ENCODE measurements at places on chromosomes 12 and 14. TPM values are rescaled to one million over a fixed set of nuclear protein-coding genes. Genes with fewer than 3 reads are reported as not detected.

SMAGP gene
- total RNA-seq = 64.1 TPM

- no peak for DNase-seq
Observed at GRCh38 chr12:111327474-111327873, 41.4 kb downstream of the PHETA1 start.

DNA sequence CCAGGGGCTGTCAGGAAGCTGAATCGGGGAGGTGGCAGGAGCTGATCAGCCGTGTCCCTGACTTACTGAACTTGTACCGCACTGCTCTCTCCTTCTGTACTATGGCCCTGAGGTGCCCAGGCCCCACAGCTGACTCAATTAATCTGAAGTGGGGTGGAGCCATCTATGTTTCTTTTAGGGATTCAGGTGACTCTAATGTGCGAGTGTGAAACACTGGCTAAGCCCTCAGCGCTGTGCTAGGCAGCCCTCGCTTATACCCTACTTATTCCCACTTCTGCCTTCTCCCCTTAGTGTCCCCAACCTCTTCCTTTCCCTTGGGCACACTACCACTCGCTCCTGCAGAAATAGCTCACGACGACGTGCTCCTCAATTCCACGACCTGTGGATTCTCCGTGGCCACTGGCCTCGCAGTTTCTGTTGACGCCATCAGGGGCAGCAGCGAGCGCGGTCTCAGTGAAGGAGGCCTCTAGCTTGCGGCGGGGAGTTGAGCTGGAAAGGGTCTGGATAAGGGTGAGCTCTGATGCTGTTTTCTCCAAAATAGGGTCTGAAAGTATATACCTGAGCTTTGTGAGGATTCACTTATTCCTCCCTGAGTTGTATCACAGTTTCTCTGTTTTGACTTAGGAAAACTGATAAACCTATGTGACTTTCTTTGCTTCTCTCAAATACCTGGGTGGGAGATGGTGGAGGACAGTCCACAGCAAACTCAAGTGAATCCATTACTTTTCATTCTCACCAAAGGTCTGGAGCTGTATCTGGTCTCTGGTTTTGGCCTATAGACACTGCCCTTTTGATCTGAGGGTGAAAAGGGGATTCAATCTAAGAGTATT lies 167.6 kb downstream of the SLC41A2 start:
- DNase-seq = peak; percentile 28

PDE3A gene
- 19.6 TPM for total RNA-seq

GRCh38 chr12:63424671-63425070 lies 243.6 kb downstream of the DPY19L2 start:
- DNase-seq = no peak

INSM2 gene
- not detected for total RNA-seq

DNA sequence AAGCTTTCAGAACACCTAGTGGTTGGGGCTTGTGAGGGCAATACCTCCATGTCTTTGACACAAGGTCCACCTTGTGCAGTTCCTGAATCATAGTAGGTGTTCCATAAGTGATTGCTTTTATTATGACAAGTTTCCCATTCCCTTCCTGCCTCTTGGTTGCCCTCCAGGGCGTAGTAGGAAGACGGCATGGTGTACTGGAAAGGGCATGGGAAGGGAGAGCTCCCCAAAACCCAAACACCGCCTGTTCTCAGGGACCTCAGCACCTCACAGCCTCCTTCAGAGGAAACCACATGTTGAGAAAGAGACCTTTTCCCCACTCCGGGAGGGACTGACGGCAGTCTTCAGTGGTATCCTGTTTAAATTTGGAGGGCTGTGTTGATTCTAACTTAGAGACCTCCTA lies 21.1 kb downstream of the EVL start:
- DNase-seq = no peak

DNA sequence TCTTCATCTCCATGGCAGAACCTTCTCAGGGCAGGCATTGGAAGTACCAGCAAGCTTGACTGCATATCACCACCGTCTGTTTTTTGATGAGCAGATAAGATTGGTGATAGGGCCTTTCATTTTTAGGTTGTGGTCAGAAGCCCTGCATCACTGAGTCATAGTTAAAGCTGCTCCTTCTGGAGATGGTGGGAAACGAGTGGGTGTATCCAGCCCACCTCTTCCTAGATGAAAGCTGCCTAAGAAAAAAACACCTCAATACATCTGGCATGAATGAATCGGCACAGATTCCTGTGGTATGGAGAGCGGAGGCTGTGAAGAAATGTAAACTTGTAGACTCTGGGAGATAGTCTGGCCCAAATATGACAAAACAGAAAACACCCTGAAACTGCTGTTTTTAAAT lies 248.7 kb upstream of the EGLN3 start:
- no peak for DNase-seq

DNA sequence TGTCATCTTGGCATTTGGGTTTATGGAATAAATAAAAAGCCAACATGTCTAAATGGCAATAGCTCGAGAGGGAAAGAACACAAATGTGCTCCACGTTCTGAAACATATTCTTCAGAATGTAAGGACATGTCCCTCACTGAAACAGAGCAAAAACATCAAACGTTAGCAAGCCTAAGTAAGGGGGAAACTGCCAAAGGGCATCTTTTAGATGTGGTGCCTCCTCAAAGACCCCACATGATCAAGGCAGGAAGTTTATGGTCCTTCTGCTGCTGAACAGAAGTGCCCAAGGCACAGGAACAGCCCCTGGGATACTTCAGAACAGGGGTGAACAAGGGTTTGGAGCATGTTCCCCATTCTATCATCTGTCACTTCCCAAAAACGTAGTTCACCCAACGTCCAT lies 227.0 kb downstream of the ANO2 start:
- DNase-seq = no peak

DACT1 gene
- not detected for total RNA-seq

GRCh38 chr12:82688596-82688995 lies 1.9 kb downstream of the TMTC2 start:
- no peak for DNase-seq

DNA sequence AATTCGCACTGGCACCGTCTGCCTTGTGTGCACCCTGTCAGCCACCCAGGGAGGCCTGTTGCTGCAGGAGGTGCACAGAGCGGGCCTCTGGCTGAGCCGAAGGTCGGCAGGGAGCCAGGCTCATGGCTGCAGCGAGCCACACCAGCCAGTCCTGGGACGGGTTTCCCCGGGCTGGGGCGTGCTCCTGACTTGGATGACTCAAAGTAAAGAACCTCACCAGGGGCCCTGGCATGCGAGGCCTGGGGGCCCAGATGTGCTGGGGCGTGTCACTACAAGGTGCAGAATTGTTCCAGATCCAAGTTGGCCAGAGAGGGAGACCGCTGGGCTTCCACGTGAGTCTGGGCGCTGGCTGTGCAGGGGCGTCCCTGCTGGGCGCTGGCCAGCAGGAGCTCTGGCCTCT lies 34.5 kb downstream of the FBRSL1 start:
- DNase-seq = peak; percentile 98

- DNase-seq = peak; percentile 64
Observed at GRCh38 chr12:3304436-3305165, 186.4 kb upstream of the PRMT8 start.

DNA sequence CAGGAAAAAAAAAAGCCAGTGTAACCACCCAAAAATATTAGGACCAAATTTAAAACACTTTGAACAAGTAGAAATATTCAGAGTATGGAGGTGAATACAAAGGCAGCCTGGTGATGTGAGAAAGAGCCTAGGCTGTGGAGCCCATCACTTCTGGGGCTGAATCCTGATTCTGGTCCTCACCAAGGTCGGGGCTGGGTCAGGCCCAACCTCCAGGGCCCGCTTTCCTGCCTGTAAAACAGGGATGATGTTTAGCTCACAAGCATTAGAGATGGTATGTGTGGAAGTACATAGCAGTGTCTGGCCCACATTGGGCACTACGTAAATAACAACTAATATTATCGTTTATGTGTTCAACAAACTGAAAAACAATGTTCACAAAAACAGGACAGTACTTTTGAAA lies 7.8 kb upstream of the CAMKK2 start:
- DNase-seq = no peak

DNA sequence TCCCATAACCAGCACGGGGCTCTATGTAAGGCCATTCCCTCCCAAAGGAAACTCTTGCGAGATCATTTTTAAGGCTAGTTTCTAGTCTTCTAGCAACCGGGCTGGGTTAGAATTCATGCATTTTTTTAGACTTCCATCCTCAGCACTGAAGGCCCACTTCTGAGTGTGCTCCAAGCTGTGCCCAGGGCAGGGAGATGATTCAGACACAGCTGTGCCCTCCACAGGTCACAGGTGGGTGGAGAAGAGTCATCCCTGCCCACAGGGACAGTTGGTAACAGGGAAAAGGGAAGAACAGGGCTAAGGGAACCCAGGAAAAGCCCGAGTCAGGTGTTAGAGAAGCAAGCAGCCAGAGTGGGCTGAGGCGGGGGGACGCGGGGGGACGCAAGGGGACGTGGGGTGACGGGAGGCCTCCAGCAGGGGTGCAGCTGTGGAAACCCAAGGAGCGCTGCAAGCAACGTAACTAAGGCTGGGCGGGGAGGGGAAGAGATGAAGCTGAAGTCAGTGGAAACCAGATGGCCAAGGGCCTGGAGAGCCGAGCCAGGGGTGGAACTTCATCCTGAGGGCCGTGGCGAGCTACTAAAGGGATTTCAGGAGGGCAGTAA lies 27.2 kb upstream of the PPP2R5C start:
- no peak for DNase-seq

DNA sequence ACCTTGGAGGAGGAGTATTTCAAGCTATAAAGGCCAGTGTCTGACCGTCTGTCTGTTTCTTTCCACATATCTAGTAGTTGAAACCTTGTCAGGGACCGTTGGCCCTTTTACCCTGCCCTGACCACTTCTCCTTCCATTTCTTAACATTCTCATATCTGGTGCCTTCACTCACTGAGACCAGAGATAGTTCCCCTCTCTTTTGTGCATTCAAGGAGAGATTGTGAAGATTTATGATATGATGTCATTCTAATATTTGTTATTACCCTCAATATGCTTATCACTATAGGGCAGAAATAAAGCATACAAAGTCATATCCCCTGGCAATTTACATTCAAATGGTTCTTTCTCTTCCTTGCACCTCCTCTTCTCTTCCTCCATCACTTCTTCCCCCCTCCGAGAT lies 83.3 kb downstream of the PLXNC1 start:
- no peak for DNase-seq

DNA sequence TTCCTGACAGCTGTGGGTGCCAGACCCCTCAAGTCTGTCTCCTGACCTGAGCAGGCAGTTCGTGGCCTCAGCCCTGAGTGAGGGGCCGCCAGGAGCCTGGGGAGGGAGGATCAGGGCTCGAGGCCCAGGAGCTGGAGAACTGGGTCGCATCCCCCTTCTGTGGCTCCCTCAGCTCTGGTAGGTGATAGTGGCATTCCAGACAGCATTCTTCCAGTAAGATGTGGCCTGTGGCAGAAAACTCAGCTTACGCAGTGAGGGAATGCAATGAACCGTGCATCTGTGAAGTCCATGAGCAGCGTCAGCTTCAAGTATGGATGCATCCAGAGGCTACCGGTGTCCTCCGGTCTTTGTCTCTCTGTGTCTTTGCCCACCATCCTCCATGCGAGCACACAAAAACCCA lies 28.4 kb upstream of the FBRSL1 start:
- DNase-seq = no peak

GRCh38 chr12:132818562-132818961 lies 10.1 kb downstream of the GOLGA3 start:
- no peak for DNase-seq

TMEM63C gene
- total RNA-seq = 2.1 TPM

GRCh38 chr12:91133871-91134270 lies 22.6 kb upstream of the LUM start:
- DNase-seq = no peak

- no peak for DNase-seq
Observed at GRCh38 chr12:121807642-121808347, 4.0 kb downstream of the SETD1B start.

GRCh38 chr12:114655934-114656749 lies 27.8 kb downstream of the TBX3 start:
- no peak for DNase-seq

VWF gene
- not detected for total RNA-seq

ESRRB gene
- total RNA-seq = 0.27 TPM

- no peak for DNase-seq
Observed at GRCh38 chr12:47449797-47450196, 256.0 kb downstream of the RPAP3 start.

- DNase-seq = no peak
Observed at GRCh38 chr12:123076604-123077297, 74.1 kb downstream of the PITPNM2 start.

DNA sequence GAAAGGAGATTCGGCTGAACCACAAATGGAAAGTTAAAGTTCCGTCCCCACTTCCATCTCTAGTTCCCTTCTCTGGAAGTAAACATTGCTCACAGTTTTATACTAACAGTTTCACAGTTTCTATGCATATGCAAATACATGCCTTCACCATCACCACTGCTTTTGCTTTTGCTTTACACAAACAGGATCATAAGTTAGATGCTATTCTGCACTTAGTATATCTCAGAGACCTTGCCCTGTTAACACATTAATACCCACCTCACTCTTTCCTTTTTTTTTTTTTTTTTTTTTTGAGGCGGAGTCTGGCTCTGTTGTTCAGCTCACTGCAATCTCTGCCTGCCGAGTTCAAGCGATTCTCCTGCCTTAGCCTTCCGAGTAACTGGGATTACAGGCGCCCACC lies 890 bp downstream of the TEP1 start:
- DNase-seq = no peak

NYNRIN gene
- total RNA-seq = 8.4 TPM

- DNase-seq = peak; percentile 96
Observed at GRCh38 chr12:110449799-110450497, at the start of gene ARPC3. Gene ARPC3, minus strand, starts transcription at chr12:110450337. Its CDS starts 77 bp downstream, at chr12:110450260.

- no peak for DNase-seq
Observed at GRCh38 chr12:131894981-131895639, 688 bp downstream of the ULK1 start.

LRRC9 gene
- not detected for total RNA-seq

- no peak for DNase-seq
Observed at GRCh38 chr12:44780221-44780790, 95.8 kb downstream of the NELL2 start.

GRCh38 chr14:55272387-55272786 lies 1.2 kb downstream of the FBXO34 start:
- no peak for DNase-seq

DNA sequence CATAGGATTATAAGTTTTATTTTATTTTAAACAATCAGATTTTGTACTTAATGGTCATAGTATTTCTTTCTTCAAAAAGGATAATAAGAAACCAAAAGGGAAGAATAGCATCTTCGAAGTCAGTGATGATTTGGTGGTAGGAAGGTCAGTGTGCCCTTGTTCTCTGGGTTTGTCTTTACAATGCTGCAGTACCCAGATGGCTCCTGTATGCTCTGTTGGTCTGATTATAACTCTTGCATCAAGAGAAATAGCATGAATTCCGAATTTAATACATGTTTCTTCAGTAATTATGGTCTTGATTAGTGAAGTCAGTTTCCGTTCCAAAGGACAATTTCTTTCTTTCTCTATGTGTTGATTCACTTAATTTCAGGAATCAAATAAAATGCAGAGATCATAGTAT lies 180.2 kb downstream of the TMTC2 start:
- DNase-seq = no peak

DNA sequence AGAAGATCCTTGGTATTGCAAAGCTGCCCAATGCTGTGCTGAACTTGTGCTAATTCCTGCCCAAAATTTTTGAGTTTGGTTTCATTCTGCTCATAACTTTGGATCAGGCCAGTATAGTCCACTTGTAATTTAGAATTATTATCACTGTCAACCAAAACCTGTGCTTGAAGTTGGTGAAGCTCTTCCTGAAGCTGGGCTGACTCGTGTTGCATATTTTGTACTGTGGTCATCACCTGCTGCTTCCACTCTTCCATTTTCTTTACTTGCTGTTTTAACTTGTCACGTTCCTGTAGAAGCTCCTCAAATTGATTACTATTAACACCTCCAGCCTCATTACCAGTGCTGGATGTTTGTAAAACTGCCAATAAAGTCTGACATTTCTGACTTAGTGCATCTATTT lies 35.8 kb downstream of the TRIP11 start:
- DNase-seq = no peak

GRCh38 chr12:5808981-5809380 lies 136.1 kb downstream of the ANO2 start:
- DNase-seq = no peak
